Activated CD4-positive, alpha-beta T cell treated with anti-CD3 and anti-CD28 coated beads for 4 hours (primary cell): ENCODE measurements at places on chromosomes 2 and 18.
A peak's percentile ranks its signal among the peaks of the same experiment; 100 is the strongest.

DNA sequence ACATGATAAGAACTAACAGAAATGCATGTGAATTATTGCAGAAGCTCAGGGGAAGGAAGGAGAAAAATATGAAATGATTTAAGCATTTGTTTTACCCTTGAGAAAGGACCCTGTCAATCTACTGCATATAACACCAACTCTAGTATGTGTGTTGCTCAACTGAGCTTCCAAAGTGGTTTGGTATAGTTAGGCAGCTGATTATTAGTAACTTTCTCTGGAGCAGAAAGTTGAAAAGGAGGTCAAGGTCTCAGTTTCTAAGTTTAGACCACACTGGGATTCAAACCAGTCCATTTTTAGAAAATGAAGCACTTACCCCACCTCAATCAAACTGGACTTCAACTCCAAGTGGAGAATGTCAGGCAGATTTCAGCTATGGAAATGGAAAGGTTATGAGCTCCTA is 123.3 kb upstream of the CDC42EP3 start:
- DNase-seq, result no peak

GRCh38 chr2:24363301-24363700 is 3.0 kb upstream of the ITSN2 start:
- no peak for DNase-seq

GRCh38 chr2:181886192-181886591 is 5.3 kb upstream of the ITPRID2 start:
- no peak for DNase-seq

DNA sequence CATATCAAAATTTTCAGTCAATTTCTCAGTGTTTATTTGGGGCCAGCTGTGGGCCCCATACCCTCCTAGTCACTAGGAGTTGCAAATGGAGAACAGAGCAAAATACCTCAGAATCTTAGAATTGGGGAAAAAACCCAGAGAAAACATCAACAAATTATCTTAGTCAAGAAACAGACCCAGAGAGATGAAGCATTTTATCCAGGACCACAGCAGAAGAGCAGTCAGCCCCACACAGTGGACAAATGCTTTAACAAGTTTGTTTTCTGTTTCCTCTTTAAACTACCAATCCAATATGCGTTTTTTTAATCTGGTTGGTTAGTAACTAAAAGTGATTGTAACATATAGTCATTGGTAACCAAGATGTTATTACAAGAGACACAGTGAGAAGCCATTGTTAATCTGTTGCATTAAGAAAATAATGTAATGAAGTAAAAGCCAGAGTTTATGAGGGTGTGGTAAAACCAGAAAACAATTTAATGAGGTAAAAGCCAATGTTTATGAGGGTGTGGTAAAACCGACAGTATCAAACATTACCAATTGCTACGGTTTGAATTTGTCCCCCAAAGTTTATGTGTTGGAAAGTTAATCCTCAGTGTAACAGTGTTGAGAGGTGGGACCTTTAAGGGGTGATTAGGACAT is 60.7 kb upstream of the COX7A2L start:
- no peak for DNase-seq

DNA sequence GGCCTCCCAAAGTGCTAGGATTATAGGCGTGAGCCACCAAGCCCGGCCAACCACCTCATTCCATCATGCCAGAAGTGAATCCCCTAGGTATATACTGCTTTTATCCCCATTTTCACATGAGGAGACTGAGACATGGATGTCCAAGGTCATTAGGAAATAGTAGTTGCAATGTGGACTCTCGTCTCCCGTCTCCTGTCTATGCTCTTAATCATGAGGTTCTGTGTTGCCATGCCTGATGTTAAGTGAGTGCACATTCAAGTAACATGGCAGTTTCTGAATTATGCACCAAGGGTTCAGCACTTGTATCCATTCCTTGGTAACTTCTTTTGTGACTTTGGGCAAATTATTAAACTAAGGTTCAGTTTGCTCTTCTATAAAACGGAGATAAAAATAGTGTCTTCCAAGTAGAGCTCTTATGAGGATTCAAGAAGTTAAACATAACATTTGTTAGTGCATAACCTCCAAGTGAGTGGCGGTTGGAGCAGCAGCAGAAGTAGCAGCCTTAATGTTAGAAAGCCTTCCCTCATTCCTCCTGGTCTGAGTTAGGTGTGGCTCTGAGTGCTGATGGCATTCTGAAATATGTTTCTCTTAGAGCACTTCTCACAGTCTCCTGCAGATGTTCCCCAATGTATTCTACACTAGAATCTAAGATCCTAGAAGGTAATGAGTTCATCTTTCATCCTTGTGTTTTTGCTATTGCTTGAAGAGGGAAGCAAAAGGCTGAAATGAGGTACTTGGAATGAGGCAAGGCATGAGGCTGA is 21.9 kb downstream of the SOCS6 start:
- DNase-seq, result no peak

DNA sequence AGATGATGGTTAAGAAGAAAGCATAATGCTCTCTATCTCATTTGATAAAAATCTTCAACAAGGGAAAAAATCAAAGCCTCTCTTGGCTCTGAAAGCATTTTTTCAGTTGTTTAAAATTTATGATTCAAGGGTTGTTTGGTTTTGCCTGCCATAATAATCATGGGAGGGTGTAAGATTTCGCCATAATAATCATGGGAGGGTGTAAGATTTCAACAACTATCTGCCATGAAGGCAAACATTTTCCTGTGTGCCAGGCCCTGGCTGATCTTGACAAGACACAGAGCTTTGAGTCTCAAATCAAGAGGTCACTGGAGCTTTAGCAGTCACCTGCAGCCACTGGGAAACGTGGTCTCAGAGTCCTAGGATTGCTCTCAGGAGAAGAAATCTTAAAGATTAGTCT is 175.1 kb upstream of the PIEZO2 start:
- no peak for DNase-seq

DNA sequence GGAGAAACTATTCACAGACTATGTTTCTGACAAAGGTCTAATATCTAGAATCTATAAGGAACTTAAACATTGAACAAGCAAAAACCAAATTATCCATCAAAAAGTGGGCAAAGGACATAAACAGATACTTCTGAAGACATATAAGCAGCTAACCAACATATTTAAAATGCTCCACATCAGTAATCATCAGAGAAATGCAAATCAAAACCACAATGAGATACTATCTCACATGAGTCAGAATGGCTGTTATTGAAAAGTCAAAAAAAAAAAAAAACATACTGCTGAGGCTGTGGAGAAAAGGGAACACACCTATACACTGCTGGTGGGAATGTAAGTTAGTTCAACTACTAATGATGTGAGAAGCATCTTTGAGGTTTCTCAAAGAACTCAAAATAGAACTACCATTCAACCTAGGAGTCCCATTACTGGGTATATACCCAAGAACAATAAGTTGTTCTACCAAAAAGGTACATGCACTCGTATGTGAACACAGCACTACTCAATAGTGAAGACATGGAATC is 220.4 kb upstream of the TFPI start:
- DNase-seq, result no peak

- no peak for DNase-seq
Observed at GRCh38 chr2:121666042-121666441, 16.8 kb upstream of the CLASP1 start.

GRCh38 chr2:22901471-22902179 is 483.4 kb upstream of the KLHL29 start:
- no peak for DNase-seq

GRCh38 chr2:241870611-241871537 is 1.3 kb downstream of the RTP5 start:
- no peak for DNase-seq

GRCh38 chr2:109229094-109229675 is 100.2 kb downstream of the SH3RF3 start:
- DNase-seq, result no peak

DNA sequence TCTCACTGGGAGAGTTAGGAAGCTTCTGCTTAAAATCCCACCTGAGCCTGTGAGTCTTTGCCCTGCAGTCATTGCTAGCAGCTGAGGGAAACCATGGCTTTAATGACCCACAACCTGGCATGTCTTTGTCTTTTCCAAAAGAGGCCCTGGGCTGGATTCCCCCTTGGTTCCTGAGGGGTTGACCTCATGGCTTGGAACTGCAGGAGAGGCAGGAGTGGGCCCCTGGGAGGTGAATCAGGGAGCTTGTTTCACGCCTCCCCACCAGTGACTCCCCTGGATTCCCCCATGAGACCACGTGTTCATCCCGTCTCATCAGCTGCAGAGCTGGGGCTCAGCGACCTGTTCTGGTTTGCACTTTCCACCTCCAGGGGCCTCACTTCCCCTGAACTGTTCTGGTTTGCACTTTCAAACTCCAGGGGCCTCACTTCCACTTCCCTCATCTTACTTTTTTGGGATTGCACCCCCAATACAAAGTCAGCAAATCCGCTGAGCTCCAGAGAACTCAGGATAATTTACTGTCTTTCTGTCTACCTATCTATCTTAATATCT is 58.5 kb upstream of the TMEM18 start:
- no peak for DNase-seq

DNA sequence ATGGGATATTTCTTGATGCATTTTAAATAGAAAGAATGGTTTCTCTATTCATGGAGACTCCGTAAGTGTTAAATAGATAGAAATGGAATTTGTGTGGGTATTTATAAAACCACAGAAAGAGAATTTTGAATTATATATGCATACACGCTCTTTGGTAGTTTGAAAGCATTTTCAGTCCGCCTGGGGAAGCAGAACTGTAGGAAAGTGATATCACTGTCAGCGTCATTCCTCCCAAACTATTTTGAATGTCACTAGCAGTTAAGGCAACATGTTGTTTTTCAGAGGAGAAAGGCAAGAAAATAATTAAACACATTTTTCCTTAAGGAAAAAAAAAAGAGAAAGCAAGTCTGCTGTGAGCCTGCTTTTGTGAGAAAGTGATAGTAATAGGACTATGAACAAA is 8.7 kb upstream of the ERMN start:
- DNase-seq, result no peak

GRCh38 chr18:54503131-54503894 is 87.7 kb upstream of the DYNAP start:
- no peak for DNase-seq

DNA sequence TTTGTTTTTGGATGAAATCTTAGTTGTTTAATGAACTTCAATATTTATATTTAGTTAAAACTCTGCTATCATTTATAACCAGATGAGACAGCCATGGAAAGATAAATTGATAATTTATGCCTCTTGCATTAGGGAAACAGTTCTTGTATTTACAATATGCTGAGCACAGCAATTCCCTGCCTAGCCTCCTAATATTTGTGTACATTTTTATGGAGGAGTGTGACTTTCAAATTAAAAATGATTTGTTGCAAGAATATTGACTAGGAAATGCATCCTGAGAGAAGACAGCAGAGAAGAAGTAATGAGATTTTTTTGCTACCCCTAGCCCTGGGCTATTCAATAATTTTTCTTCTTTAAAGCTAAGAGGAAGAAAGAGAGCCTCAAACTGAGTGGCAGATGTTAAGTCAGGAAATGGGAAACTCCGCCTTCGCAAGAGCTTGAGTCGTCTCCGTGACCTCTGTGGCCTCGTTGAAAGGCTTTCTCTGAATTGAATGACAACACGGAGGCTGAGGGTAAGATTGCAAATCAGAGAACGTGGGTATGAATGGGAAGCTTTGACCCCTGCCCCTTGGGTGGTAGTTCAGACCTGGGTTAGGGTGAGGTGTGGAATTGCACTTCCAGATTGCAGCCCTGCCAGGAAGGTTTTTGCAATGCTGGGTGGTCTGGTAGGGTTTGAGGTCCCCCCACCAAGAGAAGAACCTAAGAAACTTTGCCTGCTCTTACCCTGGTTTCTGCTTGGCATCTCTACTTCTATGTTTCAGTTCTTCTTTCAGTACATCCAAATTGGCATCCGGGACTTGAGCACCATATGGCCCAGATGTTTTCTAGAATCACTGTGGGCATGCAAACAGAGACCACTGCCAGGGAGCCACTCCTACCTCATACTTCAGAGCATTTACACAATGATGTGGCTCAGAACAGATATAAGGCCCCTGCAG is 210.3 kb upstream of the RBMS1 start:
- peak; percentile 26 for DNase-seq

- no peak for DNase-seq
Observed at GRCh38 chr2:5102823-5103222, 589.4 kb upstream of the SOX11 start.
